ENCODE measurements at places on chromosomes 1 and 21. TPM values are rescaled to one million over a fixed set of nuclear protein-coding genes. Genes with fewer than 3 reads are reported as not detected.

LENEP gene
- not detected for total RNA-seq

MTHFR gene
- total RNA-seq, result 14.6 TPM

SFT2D2 gene
- 33.9 TPM for total RNA-seq

S100A9 gene
- not detected for total RNA-seq

LAMB3 gene
- total RNA-seq, result 11.3 TPM

SH3D21 gene
- total RNA-seq, result 8.5 TPM

RGS8 gene
- total RNA-seq, result 0.28 TPM

C8B gene
- not detected for total RNA-seq

PRR9 gene
- total RNA-seq, result not detected

REG4 gene
- total RNA-seq, result not detected

GNAT2 gene
- under 0.01 TPM for total RNA-seq

RPE65 gene
- total RNA-seq, result not detected

PEAR1 gene
- 9.2 TPM for total RNA-seq

KCNA3 gene
- total RNA-seq, result 0.28 TPM

REN gene
- not detected for total RNA-seq

SIPA1L2 gene
- 5.1 TPM for total RNA-seq

CHAF1B gene
- 1.4 TPM for total RNA-seq

All from regular cardiac myocyte (primary cell).